ENCODE measurements at places on chromosomes 2 and 18. TPM values are rescaled to one million over a fixed set of nuclear protein-coding genes. Genes with fewer than 3 reads are reported as not detected.

The CXCR1 gene
- total RNA-seq = 0.41 TPM

DNA sequence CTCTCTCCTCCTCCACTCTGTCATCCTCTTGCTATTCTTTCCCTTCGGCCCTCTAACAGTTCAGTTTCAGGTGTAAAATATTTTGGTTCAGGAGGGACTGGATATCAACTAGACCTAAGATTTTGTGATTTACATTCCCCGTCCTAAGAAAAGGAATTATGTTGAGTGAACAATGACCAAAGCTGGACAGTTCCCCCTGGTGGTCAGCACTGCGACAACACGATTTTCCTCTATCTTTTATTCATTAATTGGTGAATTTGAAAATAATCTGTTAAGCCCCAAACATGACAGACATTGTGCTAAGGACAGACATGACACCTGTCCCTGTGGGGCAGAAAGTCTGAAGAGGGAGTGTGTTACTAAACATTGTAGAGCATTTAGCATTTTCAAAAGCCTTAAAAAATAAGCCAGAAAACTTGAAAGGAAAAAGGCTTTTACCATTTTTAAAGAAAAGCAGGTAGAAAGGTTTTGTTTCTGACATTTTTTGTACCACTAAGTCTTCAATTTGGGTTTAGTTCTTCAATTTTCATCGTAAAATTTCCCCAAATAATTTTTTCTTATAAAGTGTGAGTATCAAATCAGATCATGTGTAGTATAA lies 28.4 kb upstream of the GTF2A1L start:
- no peaks in the 10 kb centered on the region for H3K27me3 ChIP-seq
- H3K4me1 ChIP-seq = no peaks in the 10 kb centered on the region
- DNase-seq = no peak
- peaks cover 3% of the 10 kb centered on the region for H3K36me3 ChIP-seq
- no peak overlapping the region for H3K4me3 ChIP-seq
- no peak overlapping the region for H3K27ac ChIP-seq

The GPR39 gene
- 1.9 TPM for total RNA-seq

GRCh38 chr2:178350051-178350450 lies 100.9 kb downstream of the PRKRA start:
- H3K27ac ChIP-seq = no peak overlapping the region
- peaks cover 4% of the 10 kb centered on the region for H3K36me3 ChIP-seq

DNA sequence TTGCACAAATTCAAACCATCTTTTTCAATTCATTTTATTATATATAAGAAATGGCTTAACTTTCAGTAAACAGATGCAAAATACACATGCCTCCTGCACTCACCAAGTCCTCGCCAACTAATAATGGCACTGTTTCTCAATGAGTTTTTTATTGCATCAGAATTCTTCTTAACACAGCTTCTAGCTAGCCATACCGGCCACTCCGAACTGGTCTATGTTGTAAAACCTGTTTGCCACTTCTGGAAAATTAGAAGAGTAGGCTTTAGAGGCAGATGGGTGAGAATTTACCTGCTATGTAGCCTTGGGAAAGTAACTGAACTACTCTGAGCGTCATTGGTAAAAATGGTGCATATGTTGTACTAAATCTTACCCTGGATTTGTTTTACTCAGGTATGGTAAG lies 100.6 kb upstream of the LHCGR start:
- no peaks in the 10 kb centered on the region for H3K27me3 ChIP-seq
- no peak overlapping the region for H3K4me3 ChIP-seq
- H3K27ac ChIP-seq = no peak overlapping the region
- DNase-seq = no peak
- no peaks in the 10 kb centered on the region for H3K4me1 ChIP-seq
- H3K36me3 ChIP-seq = no peaks in the 10 kb centered on the region

DNA sequence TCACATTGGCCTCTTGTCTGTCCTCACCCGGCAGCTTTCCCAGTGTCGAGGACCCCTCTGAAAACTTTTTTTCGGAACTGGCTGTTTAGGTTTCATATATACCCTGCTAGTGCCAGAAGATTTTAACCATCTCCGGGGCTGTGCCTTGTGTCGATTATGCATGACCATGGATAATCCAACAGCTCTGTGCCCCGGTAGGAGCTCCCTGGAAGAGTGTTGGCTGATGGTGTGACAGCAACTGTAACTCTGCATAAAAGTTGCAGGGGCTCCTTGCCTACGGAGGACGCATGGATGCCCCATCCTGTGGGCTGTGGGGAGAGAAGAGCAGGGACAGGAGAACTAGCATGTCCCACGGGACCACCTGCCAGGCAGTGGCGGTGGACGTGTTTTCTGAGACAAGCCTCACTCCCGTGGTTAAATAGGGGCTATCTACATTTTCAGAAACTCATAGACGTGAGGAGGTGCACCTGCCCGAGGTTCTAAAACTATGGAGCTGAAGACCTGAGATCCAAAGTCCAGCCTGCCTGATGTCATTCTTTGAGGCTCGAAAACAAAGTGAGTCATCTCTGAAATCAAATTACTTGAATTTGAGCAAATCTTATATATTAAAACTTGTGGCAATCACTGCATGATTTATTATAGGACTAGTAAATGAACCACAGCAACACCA lies 437.2 kb upstream of the HS6ST1 start:
- no peak overlapping the region for H3K4me3 ChIP-seq
- no peaks in the 10 kb centered on the region for H3K4me1 ChIP-seq
- H3K27ac ChIP-seq = no peak overlapping the region
- no peak for DNase-seq
- H3K36me3 ChIP-seq = no peaks in the 10 kb centered on the region

GRCh38 chr2:221533299-221533698 lies 38.8 kb downstream of the EPHA4 start:
- no peak overlapping the region for H3K27ac ChIP-seq
- H3K27me3 ChIP-seq = no peaks in the 10 kb centered on the region
- no peaks in the 10 kb centered on the region for H3K4me1 ChIP-seq
- DNase-seq = no peak
- H3K4me3 ChIP-seq = no peak overlapping the region
- H3K36me3 ChIP-seq = no peaks in the 10 kb centered on the region

- no peak for DNase-seq
- H3K36me3 ChIP-seq = no peaks in the 10 kb centered on the region
- H3K4me1 ChIP-seq = no peaks in the 10 kb centered on the region
- no peak overlapping the region for H3K27ac ChIP-seq
- H3K4me3 ChIP-seq = no peak overlapping the region
Observed at GRCh38 chr18:13186687-13187086, 31.9 kb upstream of the LDLRAD4 start.

GRCh38 chr18:8816816-8817215 lies 111.5 kb downstream of the MTCL1 start:
- no peak overlapping the region for H3K27ac ChIP-seq
- H3K4me1 ChIP-seq = peaks cover 3% of the 10 kb centered on the region
- no peak overlapping the region for H3K4me3 ChIP-seq
- H3K27me3 ChIP-seq = no peaks in the 10 kb centered on the region

DNA sequence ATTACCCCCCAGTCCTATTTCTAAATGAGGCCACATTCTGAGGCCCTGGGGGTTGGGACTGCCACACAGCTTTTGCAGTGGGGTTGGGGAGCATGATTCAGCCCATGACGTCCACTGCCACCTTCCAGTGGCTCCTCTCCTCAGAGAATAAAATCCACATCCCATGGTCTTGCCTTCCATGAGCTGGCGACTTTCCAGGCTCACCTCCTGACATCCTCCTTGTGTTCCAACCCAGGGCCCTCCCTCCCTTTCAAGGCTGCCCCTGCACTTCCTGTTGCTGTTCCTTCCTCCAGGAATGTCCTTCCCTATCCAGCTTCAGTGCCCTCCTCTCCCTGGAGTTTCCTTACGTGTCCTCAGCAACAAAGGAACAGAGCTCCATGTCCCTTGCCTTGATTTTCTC lies 187.3 kb upstream of the ID2 start:
- no peak overlapping the region for H3K27ac ChIP-seq
- H3K27me3 ChIP-seq = no peaks in the 10 kb centered on the region
- H3K36me3 ChIP-seq = no peaks in the 10 kb centered on the region
- H3K4me3 ChIP-seq = no peak overlapping the region
- no peaks in the 10 kb centered on the region for H3K4me1 ChIP-seq
- no peak for DNase-seq

The GCG gene
- not detected for total RNA-seq

GRCh38 chr18:25061395-25061794 lies 290.6 kb downstream of the ZNF521 start:
- no peaks in the 10 kb centered on the region for H3K27me3 ChIP-seq
- DNase-seq = no peak
- H3K36me3 ChIP-seq = no peaks in the 10 kb centered on the region
- no peak overlapping the region for H3K27ac ChIP-seq

GRCh38 chr2:50102383-50102782 lies 929.5 kb downstream of the NRXN1 start:
- no peak overlapping the region for H3K4me3 ChIP-seq
- no peaks in the 10 kb centered on the region for H3K36me3 ChIP-seq
- no peaks in the 10 kb centered on the region for H3K4me1 ChIP-seq
- no peak for DNase-seq
- H3K27ac ChIP-seq = no peak overlapping the region
- H3K27me3 ChIP-seq = no peaks in the 10 kb centered on the region

The IL1B gene
- total RNA-seq = 6.2 TPM

DNA sequence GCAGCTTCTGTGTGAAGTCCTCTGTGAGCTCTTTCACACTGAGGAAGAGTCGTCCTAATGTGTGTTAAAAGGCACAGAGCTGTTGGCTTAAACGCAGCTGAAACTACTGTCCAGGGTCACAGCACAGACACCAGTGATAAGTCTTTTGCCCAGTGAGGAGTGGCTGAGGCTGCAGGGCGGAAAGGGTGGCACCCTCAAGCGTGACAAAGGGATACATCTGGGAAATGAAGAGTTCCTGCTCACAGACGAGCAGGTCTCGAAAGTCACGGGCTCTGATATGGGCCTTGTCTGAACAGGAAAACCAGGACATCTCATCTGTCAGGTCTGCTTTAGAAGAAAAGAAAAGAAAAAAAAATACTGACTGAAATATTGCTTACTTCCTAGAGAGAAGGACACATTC lies 36.5 kb downstream of the TGIF1 start:
- no peak overlapping the region for H3K4me3 ChIP-seq
- no peaks in the 10 kb centered on the region for H3K27me3 ChIP-seq
- no peak for DNase-seq

- no peak overlapping the region for H3K27ac ChIP-seq
- H3K4me1 ChIP-seq = no peaks in the 10 kb centered on the region
- DNase-seq = no peak
- no peak overlapping the region for H3K4me3 ChIP-seq
- no peaks in the 10 kb centered on the region for H3K36me3 ChIP-seq
- no peaks in the 10 kb centered on the region for H3K27me3 ChIP-seq
Observed at GRCh38 chr2:198314559-198315153, 510.3 kb downstream of the PLCL1 start.

The FAM237A gene
- total RNA-seq = not detected

The DSG2 gene
- 0.81 TPM for total RNA-seq

GRCh38 chr2:237242091-237242536 lies 156.4 kb downstream of the COPS8 start:
- no peak overlapping the region for H3K27ac ChIP-seq
- H3K36me3 ChIP-seq = no peaks in the 10 kb centered on the region
- no peaks in the 10 kb centered on the region for H3K27me3 ChIP-seq
- no peaks in the 10 kb centered on the region for H3K4me1 ChIP-seq
- DNase-seq = no peak

DNA sequence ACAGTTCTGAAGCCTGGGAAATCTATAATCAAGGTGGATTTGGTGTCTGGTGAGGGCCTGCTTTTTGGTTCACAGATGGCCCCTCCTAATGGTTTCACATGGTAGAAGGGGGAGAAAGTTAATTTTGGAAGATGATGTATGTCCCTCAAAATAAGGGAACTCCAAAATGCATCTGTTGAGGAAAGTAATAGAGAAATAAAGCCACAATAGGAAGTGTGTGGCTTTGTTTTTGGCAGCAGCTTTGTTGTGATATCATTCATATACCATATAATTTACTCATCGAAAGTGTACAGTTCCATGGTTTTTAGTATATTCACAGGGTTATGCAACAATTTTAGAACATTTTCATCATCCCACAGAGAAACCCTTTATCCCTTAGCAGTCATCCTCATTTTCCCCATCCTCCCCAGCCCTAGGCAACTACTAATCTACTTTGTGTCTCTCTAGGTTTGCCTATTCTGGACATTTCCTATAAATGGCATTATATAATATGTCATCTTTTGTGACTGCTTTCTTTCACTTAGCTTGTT lies 274.0 kb upstream of the FAM98A start:
- no peaks in the 10 kb centered on the region for H3K27me3 ChIP-seq
- no peak overlapping the region for H3K4me3 ChIP-seq
- H3K36me3 ChIP-seq = no peaks in the 10 kb centered on the region
- H3K4me1 ChIP-seq = peaks cover 4% of the 10 kb centered on the region
